ENCODE measurements at places on chromosomes 2 and 18.

- DNase-seq = peak; percentile 41
These were observed 39.0 kb downstream of the TBC1D8 start for GRCh38 chr2:101111917-101112771.

- no peak for DNase-seq
These were observed 43.6 kb downstream of the MAP3K20 start for GRCh38 chr2:173119069-173119807.

DNA sequence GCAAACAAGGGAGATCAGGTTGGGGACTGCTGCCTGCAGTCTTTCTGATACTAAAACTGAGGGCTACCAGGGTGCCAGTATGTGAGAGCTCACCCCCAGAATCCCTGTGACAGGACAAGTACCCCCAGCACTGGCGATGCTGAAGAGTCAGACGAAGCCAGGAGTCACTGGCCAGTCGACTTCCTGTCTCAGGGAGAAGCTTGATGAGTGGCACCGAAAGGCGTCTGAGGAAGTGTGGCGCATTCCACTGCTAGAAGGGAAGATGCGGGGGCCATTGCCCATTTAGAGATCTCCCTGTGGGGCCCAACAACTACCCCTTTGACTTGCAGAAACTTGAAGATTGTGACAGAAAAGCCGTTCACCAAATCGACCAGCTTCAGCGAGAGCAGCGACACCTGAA is 22.0 kb downstream of the MXD1 start:
- no peak for DNase-seq

DNA sequence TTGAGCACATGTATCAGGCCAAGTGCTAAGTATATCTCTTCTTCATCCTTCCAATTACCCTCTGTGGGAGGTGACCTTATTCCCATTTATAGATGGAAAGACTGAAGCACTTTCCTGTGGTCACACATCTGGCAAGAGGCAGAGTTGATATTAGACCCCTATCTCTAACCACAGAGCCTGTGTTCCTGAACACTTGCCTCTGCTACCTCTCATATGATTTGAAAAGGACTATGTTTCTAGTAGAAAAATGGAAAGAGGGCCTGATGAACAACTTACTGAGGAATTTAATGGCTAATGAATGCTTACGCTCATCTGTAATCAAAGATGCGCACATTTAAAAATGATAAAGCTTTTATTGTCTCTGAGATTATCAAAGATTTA is 46.2 kb upstream of the DYNC2LI1 start:
- DNase-seq = no peak

DNA sequence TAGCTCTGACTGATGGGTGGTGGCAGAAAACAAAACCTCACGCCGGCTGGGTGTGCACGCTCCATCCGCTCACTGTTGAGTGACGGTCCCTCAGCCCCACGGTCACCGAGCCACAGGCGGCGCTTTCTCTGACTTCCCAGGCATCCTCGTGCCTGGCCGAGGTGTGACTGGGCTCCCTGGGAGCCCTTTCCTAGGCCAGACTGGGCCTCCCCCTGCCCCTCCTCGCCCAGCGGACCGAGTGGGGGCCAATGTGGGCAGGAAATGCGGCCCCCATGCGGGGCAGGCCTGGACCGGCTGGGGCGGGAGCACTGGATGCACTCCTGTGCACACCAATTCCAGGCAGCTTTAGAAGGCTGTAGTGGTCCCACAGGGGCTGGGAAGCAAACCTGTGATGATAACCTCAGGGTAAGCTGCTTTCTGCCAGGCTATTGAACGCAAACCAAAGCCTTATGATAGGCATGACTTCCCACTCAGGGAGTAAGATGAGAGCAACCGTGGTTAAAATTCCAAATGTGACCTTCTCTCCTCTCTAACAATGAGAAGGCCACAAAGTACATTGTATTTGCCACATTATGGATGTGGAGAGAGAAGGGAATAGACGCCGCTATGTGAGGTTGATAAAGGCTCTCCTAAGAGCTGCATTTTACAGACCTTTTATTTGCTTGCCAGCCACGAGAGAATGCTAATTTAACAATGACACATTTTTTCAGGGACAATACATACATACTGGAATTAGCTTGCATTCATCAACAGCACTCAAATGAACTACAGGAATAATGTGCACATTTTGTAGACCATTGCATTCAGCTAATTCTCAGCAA is 83.9 kb upstream of the PGAP1 start:
- DNase-seq = no peak

DNA sequence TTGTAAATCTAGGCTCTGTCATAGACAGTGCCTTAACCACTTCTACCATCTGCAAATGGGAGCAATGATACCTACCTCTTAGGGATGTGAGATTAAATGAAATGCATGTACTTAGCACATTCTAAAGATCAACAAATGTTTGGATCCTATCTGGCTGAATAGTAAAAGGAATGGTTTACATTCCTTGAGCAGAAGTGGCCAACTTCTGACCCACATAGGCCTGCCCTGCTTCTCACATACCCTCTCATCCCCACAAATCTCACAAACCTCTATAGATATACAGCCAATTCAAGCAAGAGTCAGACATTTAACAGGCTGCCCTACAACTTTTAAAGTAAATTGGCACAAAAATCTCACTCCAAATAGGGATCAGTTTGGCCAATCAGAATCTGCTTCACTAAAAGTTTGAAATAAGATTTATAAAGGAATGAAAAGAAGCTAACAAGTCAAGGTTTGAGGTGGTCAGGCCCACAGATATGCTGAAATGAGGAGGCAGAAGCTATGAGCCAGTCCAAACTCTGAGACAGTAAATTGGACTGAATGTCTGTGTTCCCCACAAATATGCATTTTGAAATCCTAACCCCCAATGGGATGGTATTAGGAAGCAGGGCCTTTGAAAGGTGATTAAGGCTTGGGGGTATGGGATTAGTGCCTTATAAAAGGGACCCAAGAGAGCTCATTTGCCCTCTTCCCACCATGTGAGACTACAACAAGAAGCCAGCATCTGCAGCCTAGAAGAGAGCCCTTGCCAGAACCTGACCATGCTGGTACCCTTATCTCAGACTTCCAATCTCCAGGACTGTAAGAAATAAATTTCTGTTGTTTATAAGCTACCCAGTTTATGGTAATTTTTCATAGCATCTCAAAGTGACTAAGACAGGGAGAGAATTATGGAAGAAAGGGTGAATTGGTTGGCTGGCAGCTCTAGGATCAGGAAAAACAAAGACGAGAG is 227.8 kb upstream of the RBMS1 start:
- no peak for DNase-seq

GRCh38 chr18:45662468-45662867 is 47.2 kb downstream of the SLC14A2 start:
- DNase-seq = no peak

DNA sequence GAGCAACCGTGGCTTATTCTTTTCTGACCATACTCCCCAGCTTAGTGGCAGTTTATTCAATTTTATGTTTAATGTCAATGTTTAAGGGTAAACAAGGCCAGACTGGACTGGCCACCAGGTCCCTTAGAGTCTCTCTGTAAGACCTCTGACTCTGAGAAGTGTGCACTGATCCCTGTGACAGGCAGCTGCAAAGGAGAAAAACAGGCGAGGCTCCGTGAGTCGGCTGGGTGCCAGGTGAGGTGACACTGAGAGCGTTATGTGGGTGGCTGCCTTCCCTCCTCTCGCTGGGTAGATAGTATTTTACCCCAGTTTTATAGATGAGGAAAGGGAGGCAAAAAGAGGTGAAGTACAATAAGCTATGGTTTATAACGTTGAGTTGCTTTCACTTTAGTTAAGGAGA is 139.4 kb upstream of the HDAC4 start:
- no peak for DNase-seq

GRCh38 chr2:134677856-134678756 is 40.7 kb downstream of the TMEM163 start:
- peak; percentile 30 for DNase-seq

DNA sequence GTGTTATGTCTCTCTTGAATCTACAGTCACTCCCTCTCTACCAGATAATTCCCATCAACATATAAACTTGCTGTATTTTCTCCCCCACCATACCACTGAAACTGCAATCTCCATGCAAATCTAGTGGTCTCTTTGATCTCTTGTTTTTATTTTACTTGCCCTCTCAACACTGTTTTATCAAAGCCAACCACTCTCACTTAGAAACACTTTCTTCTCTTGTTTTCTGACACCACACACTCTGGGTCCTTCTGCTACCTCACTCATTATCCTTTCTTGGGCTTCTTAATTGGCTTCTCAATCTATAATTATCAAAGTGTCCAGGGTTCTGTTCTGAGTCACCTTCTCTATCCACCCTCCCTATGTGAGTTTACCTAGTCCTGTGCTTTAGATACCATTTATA is 2.0 kb upstream of the MCFD2 start:
- DNase-seq = no peak

DNA sequence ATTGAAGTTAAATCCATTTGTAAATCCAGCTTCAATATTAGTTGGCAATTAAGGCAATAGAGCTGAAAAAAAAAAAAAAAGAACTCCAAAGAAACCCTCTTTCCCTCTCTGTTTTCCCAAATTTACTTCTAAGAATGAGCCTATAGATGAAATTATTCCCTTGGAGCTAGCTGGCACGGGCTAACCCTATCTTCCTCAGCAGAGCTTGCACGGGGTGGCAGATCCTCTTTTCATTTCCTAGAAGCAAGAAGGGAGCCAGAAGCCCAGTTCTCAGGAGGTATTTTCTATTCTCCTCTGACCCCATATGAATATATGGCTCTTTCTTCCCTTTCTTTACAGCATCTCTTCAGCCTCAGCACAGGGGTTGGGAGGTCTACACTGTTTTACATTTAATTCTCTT is 426.0 kb downstream of the TGIF1 start:
- DNase-seq = peak; percentile 30

GRCh38 chr18:24659827-24660720 is 199.6 kb downstream of the HRH4 start:
- peak; percentile 20 for DNase-seq

DNA sequence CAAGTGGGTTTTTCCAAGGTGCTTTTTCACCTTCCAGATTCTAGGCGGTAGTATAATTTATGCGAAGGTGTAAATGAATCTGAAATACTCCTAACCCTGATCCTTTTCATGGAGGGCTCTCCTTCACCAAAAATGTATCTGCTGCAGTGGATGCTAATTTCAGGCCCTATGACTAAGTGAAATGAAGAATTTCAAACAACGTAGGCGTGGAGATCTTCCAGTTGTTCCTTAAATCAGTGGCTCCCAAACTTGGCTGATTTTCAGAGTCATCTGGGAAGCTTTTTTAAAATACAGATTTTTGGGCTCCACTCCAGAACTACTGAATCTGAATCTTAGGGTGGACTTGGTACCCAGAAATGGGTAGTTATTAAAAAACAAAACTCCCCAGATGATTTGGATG is 5.5 kb downstream of the GCKR start:
- DNase-seq = no peak

- DNase-seq = no peak
These were observed 133.2 kb upstream of the REV1 start for GRCh38 chr2:99623035-99623434.

- DNase-seq = no peak
These were observed 351.5 kb downstream of the ARHGAP15 start for GRCh38 chr2:143480601-143481236.

GRCh38 chr2:1231466-1232063 is 181.7 kb upstream of the TPO start:
- no peak for DNase-seq

DNA sequence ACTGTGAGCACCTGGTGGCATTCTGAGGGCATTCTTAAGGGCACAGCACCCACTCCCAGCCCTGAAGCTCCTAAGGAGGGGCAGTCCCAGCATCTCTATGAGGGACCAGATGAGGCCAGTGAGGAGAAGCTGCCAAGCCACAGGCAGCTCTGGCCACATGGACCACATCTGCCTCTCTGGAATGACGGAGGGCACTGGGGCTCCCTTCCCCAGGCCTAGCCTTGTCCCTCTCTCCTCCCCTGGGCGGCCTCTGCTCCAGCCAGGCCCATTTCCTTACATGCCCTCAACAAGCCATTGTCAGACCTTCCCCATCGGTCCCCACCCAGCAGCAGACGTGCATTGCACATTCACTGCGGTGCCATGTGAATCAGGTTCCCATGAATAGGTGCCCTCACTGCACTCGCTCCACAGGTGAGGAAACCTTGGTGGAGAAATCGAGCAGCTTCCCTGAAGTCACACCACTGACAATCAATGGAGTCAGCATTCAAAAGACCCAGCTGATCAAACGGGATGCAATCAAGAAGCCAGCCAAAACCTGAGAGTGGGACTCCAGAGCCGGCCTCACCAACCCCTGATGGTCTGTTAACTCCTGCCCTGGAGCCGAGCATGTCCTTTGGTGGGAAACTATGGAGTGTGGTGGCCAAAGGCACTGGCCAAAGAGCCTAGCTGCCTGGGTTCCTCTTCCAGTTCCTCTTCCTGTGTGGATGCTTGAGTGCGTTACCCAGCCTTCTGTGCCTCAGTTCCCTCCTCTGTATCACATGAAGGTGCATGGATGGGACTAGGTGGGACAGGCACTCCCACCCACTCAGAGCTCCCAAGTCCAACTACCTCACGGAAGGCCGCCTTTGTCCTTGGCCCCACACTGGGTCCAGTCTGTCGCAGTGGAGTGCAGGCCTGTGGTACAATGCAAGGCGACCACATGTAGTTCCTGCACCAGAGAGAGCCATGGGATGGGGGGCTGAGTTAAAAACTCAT is 147.3 kb downstream of the ZFP36L2 start:
- no peak for DNase-seq

- peak; percentile 13 for DNase-seq
These were observed 162.4 kb downstream of the LRP1B start for GRCh38 chr2:141968433-141968832.

GRCh38 chr2:134368009-134368817 is 114.3 kb downstream of the MGAT5 start:
- no peak for DNase-seq

GRCh38 chr2:187719510-187719909 is 165.3 kb upstream of the TFPI start:
- DNase-seq = no peak

GRCh38 chr2:280650-281110 is 7.2 kb downstream of the ALKAL2 start:
- DNase-seq = no peak

- no peak for DNase-seq
These were observed 277.2 kb upstream of the TMEFF2 start for GRCh38 chr2:192471982-192472381.

- no peak for DNase-seq
These were observed 214.1 kb upstream of the STON1 start for GRCh38 chr2:48315896-48316194.

- DNase-seq = peak; percentile 27
These were observed 213.8 kb downstream of the AFF3 start for GRCh38 chr2:99928470-99929053.

DNA sequence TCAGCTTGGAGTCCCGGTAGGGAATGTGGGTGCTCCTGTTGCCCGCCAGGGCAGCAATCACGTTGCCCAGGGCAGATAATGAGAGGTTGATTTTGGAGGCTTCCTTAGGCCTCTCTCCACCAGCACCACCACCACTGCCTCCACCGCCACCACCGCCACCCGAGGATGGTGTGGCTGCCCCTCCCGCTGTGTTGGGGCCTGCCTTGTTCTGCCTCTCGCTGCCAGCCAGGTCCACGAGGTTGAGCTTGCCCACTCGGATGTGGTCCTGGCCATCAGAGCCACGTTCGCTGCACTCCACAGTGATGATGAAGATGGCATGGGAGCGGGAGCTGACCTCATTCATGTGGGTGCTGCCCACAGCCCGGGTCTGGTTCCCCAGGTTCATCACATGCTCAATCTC is 1.3 kb downstream of the KIF3C start:
- no peak for DNase-seq

- DNase-seq = peak; percentile 48
These were observed 64.9 kb upstream of the WIPF1 start for GRCh38 chr2:174662459-174662858.

All from suppressor macrophage treated with lipopolysaccharide for 4 hours (primary cell).